Activated T-cell treated with anti-CD3 and anti-CD28 coated beads, Interleukin-2, amount 50 U/mL, for 24 hours (primary cell): ENCODE measurements at places on chromosomes 11 and 22.
A peak's percentile ranks its signal among the peaks of the same experiment; 100 is the strongest.

DNA sequence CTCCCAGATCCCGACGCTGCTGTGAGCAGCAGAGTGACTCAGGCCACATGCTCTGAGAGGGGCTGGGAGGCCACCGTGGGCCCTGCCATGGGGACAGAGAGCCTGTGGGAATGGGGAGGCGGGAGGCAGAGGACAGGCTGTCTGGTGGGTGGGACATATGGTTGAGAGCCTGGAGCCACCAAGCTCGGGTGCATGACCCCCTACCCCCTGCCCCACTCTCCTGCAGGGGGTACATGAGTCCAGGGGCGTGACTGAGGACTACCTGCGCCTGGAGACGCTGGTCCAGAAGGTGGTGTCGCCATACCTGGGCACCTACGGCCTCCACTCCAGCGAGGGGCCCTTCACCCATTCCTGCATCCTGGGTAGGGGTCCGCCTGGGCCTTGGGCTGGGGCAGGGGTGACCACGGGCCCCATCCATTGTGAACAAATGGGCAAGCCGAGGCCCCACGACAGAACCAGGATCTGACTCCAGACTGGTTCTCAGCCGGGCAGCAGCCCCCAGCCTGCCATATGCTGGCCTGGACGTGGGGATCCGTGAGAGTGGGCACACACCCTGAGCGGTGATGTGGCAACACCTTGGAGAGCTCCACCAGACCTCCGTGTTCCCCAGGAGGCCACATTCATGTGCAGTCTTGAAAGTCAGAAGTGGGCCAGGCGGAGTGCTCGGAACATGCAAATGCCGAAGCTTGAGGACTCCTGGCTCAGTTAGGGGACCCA lies 17.4 kb upstream of the ARHGAP8 start:
- no peak for DNase-seq

- DNase-seq: no peak
Observed at GRCh38 chr11:120199613-120200012, 11.2 kb upstream of the OAF start.

DNA sequence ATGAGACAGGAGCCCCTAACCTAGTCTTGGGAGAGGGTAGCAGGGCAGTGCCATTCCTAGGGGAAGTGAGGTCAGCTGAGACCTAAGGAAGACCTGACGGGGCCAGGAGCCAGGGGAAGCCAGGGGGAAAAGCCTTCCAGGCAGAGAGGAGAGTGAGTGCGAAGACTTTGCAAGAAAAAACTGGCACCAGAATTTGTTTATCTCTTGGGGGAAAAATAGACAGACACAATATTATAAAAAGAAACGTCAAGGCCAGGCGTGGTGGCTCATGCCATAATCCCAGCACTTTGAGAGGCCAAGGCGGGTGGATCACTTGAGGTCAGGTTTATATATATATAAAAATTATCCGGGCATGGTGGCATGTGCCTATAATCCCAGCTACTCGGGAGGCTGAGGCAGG lies 26.9 kb upstream of the TESMIN start:
- DNase-seq: no peak

DNA sequence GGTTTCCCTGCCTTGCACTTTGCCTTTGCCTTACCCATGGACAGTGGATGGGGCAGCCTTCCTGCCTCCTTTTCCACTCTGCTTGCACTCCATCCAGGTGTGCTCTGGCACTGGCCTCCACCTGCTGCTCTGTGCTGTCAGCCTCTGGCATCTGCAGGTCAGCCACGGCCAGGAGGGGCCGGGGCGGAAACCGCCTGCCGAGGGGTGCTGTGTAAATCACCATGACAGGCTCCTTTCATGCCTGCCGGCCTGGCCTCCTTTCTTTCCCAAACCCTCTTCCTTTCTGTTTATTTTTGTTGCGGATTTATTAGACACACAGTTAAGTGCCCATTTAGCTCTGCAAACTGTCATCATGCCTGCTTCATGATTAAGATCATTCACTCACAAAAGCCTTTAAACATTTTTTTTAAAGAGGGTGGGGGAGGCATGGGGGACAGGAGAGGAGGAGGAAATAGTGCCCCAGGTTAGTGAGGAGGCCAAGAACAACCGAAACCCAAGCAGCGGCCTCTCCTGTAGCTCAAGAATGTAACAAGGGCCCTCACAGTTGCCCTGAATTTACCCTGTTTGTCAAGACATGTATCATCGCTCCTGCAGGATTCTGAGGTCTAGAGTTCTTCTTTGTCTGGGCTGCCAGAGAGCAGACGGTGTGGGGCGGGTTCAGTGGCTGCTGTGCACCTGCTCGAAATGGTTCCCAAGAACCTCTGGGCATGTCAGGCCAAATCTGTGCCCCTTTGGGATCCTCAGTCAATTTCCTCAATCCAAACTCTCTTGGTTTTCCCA lies 83.3 kb downstream of the BARX2 start:
- DNase-seq: no peak

DNA sequence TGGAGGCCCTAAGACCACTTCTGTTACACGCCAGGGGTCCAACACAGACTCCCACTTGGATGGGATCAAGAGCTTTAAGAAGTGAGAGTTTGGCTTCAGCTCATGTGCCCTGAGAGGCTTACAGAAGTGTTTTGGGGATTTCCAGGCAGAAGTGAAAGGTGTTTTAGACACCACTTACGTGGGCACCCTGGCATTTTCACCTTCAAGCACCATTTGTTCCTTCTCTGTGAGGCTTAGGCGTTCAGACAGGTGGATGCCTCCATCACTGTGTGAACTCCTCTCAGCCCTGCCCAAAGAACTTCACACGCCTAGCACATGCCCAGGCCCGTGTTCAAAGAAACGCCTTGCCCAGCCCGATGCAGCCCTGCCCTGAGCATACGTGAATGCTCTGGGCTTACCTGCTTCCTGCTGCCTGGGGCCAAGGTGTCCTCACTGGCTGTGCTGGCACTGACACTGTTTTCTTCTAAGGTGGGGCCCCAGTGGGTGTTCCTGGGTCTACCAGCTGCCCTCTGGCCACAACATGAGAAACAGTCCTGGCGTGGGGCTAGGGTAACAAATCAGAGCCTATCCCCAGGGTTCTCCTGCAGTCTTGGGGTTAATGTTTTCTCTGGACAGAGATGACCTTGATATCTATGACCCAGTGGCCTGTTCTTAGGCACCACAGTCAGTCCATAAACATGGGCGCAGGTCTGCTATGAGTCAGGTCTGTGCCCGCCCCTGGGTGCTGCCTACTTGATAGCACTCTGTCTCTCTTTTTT lies 34.0 kb downstream of the AMPD3 start:
- DNase-seq: peak; percentile 28

DNA sequence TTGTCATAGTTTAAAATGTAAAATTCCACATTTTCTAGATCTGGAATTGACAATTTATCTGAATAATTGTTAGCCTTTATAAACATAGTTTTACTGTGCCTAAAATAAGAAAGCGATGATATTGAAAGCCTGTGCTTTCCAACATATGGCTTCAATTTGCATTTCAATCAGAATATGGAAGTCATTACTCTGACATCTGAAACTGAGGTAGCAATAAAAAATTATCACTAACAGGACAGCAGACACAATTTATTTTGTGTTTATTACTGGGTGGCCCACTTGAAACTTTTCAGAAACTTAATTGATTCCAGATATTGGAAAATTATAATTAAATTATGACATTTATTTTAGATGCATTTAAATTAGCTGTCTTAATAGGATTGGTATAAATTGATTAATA lies 78.5 kb downstream of the TMEM135 start:
- no peak for DNase-seq

DNA sequence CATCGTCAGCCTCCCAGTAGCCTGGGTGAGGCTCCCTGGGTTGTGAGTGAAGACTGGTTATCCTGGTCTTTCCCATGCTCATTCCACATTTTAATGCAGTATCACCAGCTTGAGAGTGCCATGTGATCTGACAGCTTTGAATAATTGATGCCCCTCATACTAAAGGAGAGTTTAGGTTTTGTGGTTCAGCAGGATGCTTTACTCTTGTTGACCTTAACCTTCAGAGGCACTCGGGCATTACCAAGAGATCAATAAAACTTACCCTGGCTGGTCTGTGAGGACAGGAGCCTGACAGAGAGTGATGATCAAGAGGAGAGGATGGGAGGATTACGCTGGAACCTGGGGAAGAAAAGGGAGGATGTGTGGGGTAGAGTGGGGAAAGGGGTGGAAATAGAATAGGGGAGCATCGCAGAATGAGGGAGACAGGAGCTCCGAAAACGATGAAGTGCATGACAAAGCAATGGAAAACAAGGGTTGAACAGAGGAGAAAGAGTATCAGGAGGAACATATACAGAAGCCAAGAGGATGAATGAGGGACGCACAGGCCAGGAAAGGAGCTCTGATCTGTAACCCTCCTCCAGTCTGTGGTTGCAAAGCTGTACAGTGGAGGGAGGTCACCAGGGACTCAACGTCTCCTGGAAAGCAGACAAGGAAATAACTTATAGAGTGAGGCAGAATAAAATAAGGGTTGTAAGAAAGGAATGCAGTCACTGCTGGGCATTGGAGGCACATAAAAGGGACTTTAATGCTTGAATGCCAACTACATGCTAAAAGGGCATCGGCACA lies 594.5 kb downstream of the NTM start:
- DNase-seq: no peak
